Right forelimb (tissue), 1 donor: ENCODE measurements at places on chromosomes 4 and X.

GRCh38 chrX:148609515-148610327 lies 109.3 kb downstream of the AFF2 start:
- no peak for DNase-seq

DNA sequence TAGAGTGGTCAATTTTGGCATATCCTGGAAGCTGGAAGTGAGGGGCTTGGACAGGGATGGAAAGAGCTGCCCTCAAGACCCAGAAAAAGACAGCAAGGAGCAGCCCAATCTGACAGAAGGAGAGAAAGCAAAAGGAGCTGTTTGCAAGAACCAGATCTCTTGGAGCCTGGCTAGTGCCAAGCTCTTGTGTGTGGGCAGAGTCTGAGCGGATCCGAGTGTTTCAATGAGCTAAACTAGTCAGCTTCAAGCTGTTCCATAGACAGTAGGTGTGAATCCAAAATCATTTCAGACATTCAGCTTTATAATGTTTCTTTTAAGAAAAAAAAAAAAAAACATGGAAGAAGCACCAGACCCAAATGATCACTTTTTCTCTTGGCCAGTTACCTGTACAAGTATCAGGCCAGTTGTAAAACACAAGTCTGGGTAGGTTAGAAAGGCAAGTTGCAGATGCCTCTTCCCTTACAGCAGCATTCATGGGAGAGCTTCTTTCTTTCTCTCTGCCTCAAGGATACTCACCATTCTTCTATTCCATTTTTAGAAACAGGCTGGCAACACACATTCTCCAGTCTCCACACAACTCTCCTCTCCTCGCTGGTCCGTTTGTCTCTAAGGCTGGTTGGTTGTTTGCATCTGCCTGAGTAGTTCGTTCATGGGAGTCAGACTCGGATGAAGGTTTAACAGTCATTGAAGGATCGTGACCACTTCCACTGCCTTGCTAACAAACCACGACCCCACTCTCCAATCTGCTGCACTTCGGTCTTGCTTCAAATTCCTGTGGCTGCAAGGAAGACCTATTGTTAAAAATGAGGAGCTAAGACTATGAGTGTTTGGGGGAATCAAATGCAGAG lies 105.2 kb upstream of the GATB start:
- DNase-seq: no peak

- DNase-seq: no peak
Measured at GRCh38 chr4:187782286-187782824, 213.2 kb upstream of the ZFP42 start.

GRCh38 chrX:107646735-107647134 lies 18.4 kb downstream of the PRPS1 start:
- no peak for DNase-seq

DNA sequence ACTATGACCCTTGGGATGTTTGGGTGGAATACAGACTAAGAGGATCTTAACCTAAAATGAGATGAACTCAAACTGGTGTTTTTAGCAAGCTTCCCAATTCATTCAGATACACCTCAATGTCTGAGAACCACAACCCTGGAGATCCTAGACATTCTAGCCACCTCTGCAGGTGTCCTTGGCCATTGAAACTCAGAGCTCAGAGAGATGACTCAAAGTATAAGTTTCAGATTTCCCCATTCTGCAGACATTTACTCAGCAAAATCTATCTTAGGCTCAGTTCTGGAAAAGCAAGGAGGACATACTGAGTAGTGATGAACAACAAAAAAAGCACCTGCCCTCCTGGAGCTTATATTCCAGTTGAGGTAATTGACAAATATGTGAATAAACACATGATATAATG lies 47.8 kb downstream of the COMMD8 start:
- DNase-seq: no peak
